ENCODE measurements at places on chromosomes 6 and 20. TPM values are rescaled to one million over a fixed set of nuclear protein-coding genes. Genes with fewer than 3 reads are reported as not detected.

The LHFPL5 gene
- total RNA-seq = not detected

The NEDD9 gene
- 31.5 TPM for total RNA-seq

The LIME1 gene
- total RNA-seq = 14.7 TPM

The HLA-DPB1 gene
- total RNA-seq = 5.1 TPM

The TTLL9 gene
- total RNA-seq = not detected

The OXT gene
- total RNA-seq = 1.0 TPM

The CAGE1 gene
- 0.22 TPM for total RNA-seq

The EMILIN3 gene
- not detected for total RNA-seq

The CCN6 gene
- total RNA-seq = 0.70 TPM

The TSHZ2 gene
- 36.0 TPM for total RNA-seq

The CFAP206 gene
- total RNA-seq = not detected

The COL20A1 gene
- total RNA-seq = not detected

The VIP gene
- total RNA-seq = not detected

The C20orf144 gene
- 0.26 TPM for total RNA-seq

The NR2E1 gene
- not detected for total RNA-seq

The RGS17 gene
- total RNA-seq = not detected

The L3MBTL1 gene
- 6.5 TPM for total RNA-seq

The GUCA1A gene
- not detected for total RNA-seq

The PRR18 gene
- total RNA-seq = 0.17 TPM

The LY6G6D gene
- not detected for total RNA-seq

The PAK5 gene
- total RNA-seq = not detected

The PPP1R14C gene
- 0.21 TPM for total RNA-seq

The SNAP25 gene
- total RNA-seq = 0.67 TPM

The PBOV1 gene
- not detected for total RNA-seq

The MEP1A gene
- total RNA-seq = not detected

The PRDM13 gene
- total RNA-seq = not detected

The TNNC2 gene
- not detected for total RNA-seq

The LAMA4 gene
- not detected for total RNA-seq

The MMUT gene
- total RNA-seq = 18.1 TPM

The CD24 gene
- 0.51 TPM for total RNA-seq

The GJA1 gene
- total RNA-seq = not detected

The DYNLT2 gene
- total RNA-seq = 2.0 TPM

The CLVS2 gene
- not detected for total RNA-seq

The ZNF322 gene
- total RNA-seq = 10.4 TPM

The PHF1 gene
- 42.3 TPM for total RNA-seq
